ENCODE measurements at places on chromosomes 7 and 10.

GRCh38 chr7:121499624-121500023 lies 103.5 kb upstream of the FAM3C start:
- DNase-seq: peak; percentile 63

DNA sequence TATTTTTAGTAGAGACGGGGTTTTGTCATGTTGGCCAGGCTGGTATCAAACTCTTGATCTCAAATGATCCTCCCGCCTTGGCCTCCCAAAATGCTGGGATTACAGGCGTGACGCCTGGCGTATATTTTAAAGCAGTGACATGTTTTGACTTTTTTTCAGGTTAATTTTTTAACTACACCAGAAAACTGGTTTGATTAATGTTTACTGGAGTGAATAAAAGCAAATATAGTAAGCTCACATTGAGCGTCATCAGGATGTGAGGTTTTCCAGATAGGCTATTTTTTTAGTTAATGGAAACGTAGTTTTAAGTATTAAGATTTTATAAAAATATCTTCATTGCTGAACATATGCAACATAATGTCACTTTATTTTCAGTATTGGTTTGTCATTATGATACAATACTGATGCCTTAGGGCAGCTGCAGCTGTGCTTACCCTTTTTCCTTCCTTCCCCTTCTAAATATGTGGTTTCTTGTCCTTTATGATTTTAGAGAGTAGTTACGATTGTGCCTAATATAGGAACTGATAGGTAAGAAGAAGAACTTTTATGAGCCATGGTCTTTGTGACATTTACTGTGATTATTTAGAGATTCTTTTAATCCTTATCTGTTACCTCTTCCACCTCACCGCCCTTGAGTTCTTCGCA lies 37.3 kb downstream of the TMEM60 start:
- DNase-seq: no peak

DNA sequence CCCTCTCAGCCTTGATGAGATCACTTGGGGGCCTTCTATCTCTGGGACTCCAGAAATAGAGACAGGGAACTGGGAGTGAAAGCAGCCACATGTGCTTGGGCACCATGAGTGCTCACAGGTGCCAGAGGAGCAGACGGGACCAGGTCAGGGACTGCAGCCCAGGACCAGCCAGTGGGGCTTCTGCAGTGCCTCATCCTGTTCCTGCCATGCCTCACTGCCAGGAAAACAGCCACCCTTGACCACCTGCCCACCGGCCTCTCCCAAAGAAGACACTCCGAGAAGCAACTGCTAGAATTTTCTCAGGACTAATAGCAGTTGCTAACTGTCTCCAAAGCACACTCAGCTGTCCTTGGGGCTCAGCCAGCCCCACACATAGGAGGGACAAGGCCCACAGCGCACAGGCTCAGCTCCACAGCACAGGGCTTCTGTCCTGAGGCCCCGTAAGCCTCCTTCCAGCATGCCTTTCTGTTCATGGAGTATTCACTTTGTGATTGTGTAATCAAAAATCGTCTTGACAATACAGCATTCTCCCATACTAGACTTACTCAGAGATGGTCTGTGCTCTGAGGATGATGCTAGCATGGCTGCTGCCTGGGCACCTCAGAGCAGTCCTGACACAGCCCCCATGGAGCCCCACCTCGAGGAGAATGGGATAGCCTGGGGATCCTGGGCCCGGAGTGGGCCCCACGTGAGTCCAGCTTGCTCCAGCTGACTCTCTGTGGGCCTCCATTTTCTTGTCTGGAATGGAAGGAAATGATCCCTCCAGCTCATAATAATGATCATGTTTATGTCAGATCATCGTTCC lies 115.7 kb upstream of the RET start:
- DNase-seq: peak; percentile 3

DNA sequence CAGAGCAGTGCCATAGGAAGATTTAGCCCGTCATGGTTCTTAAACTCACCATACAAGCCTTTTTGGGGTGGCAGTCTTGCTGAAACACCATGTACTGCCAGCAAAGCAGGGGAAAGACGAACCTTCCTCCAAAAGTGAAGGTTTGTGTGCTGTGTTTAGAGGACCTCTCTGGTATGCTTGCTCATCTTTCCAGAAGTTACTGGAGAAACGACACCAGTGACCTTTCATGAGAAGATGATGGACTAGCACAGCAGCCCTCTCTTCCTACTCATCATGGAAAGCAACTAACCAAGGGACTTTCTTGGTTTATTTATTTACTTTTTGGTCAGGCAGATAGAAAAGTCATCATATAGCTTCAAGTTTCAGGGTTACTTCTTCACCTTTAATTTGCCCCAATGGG lies 247.4 kb downstream of the PTEN start:
- no peak for DNase-seq

GRCh38 chr10:124552691-124553276 lies 91.2 kb downstream of the LHPP start:
- DNase-seq: no peak

DNA sequence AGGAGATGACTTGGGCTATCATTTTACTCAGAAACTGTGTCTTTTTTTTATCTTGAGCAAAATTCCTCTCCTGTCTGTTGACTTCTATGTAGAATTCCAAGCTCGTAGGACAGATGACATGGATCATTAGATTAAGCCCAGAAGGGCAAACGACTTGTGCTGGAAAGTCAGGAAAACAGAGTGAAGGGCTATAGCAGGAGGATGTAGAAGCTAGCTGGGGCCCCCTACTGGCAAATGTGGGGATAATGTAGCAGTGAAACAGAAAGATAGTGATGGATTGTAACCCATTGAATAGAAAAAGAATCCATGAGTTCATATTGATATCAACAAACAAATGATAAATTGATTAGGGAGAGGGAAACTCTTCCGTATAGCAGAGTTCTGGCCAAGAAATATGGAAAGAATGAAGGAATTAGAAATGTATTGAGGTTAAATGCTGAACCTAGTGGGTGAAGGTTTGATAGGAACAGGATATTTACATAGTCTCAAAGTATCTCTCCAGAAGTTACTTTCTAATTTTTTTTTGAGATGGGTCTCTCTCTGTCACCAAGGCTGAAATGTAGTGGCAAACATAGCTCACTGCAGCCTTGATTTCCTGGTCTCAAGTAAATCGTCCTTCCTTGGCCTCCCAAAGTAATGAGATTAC lies 103.6 kb downstream of the LYZL1 start:
- peak; percentile 45 for DNase-seq

GRCh38 chr10:125118011-125118611 lies 42.3 kb downstream of the CTBP2 start:
- no peak for DNase-seq

GRCh38 chr7:45987521-45988290 lies 66.6 kb upstream of the IGFBP3 start:
- DNase-seq: no peak

- peak; percentile 26 for DNase-seq
These were observed 92.4 kb downstream of the KIF20B start for GRCh38 chr10:89793649-89794254.

- no peak for DNase-seq
These were observed 50.9 kb upstream of the LEP start for GRCh38 chr7:128190051-128190647.

GRCh38 chr10:132402781-132403241 lies 5.8 kb downstream of the PWWP2B start:
- no peak for DNase-seq

DNA sequence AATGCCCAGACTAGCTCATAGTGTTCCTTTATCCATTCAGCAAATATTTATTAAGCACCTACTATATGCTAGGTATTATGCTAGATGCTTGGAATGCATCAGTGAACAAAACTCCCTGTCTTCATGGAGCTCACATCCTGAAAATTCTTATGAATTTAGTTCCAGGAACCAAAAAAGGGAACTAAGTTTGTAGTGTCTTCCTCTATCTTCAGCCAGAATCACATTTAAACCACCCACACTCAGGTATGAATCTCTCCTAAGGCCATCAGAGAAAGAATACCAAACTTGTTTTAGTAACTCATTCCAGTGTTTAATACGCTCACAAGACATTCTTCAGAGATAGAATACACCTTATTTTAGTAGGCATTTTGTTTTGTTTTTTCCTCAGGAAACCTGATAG lies 10.1 kb upstream of the EGR2 start:
- no peak for DNase-seq

- DNase-seq: no peak
These were observed 9.6 kb downstream of the ZKSCAN5 start for GRCh38 chr7:99514050-99514449.

GRCh38 chr10:128047351-128047750 lies 78.9 kb downstream of the MKI67 start:
- peak; percentile 93 for DNase-seq

GRCh38 chr7:132520591-132521280 lies 55.5 kb downstream of the PLXNA4 start:
- no peak for DNase-seq

GRCh38 chr7:101370836-101371235 lies 8.2 kb downstream of the COL26A1 start:
- no peak for DNase-seq

GRCh38 chr7:155224116-155224811 lies 73.4 kb upstream of the INSIG1 start:
- no peak for DNase-seq

DNA sequence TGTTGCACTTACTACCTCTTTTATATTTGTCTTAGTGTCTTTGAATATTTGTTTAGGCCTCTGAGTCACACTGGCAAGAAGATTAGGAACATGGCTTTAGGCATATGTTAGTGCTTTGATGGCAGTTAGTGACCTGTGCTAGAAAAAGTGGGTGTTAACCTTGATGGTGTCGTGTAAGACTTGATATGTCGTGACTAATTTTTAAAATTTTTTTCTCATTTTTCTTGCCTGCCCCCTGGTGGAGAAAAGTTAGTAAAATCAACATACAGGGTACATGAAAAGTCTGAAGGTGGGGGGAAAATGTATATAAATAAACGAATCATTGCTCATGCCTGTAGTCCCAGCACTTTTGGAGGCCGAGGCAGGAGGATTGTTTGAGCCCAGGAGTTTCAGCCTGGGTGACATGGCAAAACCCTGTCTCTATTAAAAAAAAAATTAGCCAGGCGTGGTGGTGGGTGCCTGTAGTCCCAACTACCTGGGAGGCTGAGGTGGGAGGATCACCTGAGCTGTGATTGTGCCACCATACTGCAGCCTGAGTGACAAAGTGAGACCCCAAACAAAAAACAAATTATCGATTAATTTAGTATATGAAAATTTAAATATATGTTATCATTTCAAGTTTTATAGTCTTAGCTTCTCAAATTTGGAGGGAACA lies 44.6 kb downstream of the TAX1BP1 start:
- DNase-seq: no peak

DNA sequence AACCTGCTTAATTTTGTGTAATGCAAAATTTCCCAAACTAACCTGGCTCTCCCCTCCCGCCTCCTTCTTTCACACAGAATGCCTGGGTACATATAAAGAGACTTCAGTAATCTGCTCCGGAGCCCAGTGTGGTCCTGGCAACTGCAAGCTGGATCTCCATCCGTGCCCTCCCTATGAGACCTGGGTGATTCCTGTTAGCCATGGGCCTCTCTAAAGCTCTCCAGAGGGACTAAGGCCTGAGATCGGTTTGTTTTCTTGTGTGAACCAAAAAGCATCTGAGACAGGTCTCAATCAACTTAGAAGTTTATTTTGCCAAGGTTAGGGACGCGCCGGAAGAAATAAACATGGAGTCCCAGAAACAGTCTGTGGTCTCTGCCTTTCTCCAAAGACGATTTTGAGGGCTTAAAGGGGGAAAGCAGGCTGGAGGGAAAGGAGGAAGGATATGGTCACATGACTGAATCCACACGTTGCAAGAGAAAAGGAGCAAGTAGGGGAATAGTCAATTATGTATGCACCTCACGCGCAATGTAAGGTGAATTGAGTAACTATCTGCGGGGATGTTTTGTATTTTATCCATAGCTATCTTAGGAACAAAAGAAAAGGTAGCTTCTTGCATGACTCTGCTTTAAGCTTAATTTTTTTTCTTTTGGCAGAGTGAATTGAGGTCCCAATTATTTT lies 46.2 kb upstream of the CCDC3 start:
- no peak for DNase-seq

- no peak for DNase-seq
These were observed 3.0 kb upstream of the CXCL12 start for GRCh38 chr10:44387853-44388251.

GRCh38 chr7:20064974-20065862 lies 152.0 kb downstream of the MACC1 start:
- DNase-seq: no peak

- DNase-seq: peak; percentile 6
These were observed 36.8 kb downstream of the PPIF start for GRCh38 chr10:79383974-79384606.

DNA sequence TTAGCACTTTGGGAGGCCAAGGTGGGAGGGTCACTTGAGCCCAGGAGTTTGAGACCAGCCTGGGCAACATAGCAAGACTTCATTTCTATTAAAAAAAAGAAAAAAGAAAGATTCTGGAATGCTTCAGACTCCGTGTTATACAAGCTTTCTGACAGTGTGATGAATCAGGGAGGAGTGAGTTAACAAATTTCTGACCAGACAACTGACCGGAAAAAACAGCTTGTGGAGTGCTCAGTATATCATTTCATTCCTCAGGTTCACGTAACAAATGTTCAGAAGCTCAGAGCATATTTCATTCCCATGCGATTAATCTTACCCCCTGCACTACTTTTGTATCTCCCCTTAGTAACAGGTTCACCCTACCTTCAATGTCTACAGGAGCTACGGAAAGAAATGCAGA lies 28.6 kb upstream of the TNPO3 start:
- DNase-seq: no peak

- DNase-seq: no peak
These were observed 91.7 kb downstream of the MARCHF5 start for GRCh38 chr10:92382631-92383030.

GRCh38 chr7:57867884-57868701 lies 418.1 kb downstream of the ZNF716 start:
- no peak for DNase-seq

DNA sequence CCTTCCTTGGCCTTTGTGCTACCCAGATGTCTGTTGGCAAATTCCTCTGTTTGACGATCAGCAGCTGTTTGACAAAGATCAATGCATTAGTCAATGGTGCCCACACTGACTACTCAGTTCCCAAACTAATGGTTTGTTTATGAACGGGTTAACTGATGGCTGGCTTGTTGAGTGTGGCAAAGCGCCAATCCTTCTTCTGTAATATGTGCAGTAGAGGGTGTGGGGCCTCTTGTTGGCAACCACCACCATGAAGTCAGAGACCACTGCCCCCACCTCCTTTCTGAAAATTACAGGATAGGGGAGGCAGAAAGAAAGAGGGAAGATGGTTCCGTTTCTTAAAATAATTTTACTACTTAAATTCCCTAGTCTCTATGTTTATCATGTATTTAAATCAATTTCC lies 2.6 kb upstream of the PLCE1 start:
- DNase-seq: no peak

GRCh38 chr10:43845121-43845520 lies 196.4 kb upstream of the ZNF32 start:
- DNase-seq: no peak

GRCh38 chr10:59595593-59595992 lies 114.1 kb downstream of the SLC16A9 start:
- DNase-seq: no peak

Data from activated CD4-positive, alpha-beta memory T cell treated with anti-CD3 and anti-CD28 coated beads for 36 hours (primary cell).